ENCODE measurements at places on chromosomes 1 and 21. TPM values are rescaled to one million over a fixed set of nuclear protein-coding genes. Genes with fewer than 3 reads are reported as not detected.

The RIMS3 gene
- total RNA-seq = 28.6 TPM

The KRTAP21-2 gene
- not detected for total RNA-seq

The VPS13D gene
- 81.9 TPM for total RNA-seq

The LCE2A gene
- total RNA-seq = not detected
